ENCODE measurements at places on chromosomes 5 and 9. TPM values are rescaled to one million over a fixed set of nuclear protein-coding genes. Genes with fewer than 3 reads are reported as not detected.

Gene GLRA1
- total RNA-seq, result not detected

Gene ELOVL7
- 8.3 TPM for total RNA-seq

Gene SCGB3A2
- not detected for total RNA-seq

Gene LMBRD2
- total RNA-seq, result 6.1 TPM
